ENCODE measurements at places on chromosomes 11 and 22.

DNA sequence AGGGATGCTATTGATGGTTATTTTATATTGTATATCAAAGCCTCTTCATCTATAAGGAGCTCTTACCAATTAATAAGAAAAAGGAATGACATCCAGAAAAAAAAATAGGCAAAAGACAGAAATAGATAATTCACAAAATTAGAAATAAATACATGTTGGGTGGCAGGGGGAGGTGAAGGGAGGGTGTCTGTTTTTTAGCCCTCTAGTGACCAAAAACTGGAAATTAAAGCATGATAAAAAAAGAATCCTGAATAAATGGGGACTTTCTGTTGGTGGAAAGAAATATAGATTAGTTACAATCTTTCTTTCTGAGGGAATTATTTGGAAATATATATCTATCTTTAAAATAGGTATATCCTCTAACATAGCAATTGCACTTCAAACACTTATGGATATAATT is 42.0 kb upstream of the TTC36 start:
- DNase-seq = peak; percentile 15

- DNase-seq = no peak
Observed at GRCh38 chr11:116466801-116467200, 306.0 kb downstream of the BUD13 start.

- no peak for DNase-seq
Observed at GRCh38 chr11:131923309-131923708, 552.9 kb downstream of the NTM start.

- DNase-seq = peak; percentile 43
Observed at GRCh38 chr22:45997077-45997776, 20.3 kb upstream of the WNT7B start.

GRCh38 chr11:1762537-1763302 is 1.0 kb downstream of the CTSD start:
- DNase-seq = peak; percentile 70

- peak; percentile 56 for DNase-seq
Observed at GRCh38 chr22:43109921-43110443, 568 bp upstream of the BIK start.

- DNase-seq = peak; percentile 53
Observed at GRCh38 chr11:91435694-91436395, 788.8 kb upstream of the FAT3 start.

- DNase-seq = no peak
Observed at GRCh38 chr11:13450832-13451397, 12.1 kb downstream of the BTBD10 start.

DNA sequence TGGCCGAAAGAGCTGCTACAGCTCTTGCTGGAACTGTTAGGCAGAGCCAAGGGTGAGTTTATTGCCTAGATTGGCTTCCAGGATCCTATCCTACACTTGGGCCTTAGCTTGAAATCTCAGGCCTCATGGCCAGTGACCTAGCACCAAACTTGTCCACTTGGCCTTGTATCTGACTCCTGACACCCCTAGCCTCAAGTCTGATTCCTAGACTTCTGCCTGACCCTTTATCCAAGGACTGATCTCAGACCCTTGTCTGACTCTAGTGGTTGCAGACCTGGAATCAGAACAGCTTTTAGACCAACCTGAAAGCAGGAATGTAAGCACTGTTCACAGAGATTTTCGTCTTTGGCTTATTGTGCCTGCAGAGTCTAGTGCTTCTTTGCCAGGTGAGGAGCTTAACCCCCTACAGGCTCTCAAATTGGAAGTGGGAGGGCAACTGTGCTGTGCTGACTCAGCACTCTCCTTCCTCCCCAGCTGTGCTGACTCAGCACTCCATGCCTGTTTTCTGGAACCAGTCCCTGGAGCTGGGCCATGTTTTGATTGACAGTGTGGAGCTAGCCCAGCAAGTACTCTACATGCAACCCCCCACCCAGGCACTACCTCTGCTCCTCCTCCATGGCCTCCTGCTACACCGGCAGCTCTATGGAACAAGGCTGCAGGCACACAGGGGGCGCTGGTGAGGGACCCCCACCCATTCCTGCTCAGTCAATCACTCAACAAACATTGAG is 35.1 kb downstream of the RRP8 start:
- DNase-seq = peak; percentile 35

DNA sequence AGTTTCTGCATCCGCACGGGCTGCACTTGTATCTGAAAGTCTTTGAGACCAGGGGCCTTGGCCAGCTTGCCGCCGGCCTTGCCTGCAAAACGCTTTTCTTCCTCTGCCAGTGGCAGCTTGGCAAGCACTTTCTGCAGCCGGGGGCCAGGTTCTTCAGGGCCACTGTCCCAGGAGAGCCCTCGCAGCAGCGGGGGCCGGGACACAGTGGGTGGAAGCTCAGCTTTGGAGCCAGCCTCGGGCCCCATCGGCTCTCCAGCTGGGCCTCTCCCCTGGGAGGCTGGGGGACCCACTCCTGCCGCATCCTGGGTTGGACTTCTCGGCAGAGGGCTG is 57.5 kb upstream of the LYVE1 start:
- DNase-seq = no peak

GRCh38 chr11:11316651-11317230 is 36.3 kb downstream of the CSNK2A3 start:
- no peak for DNase-seq

GRCh38 chr22:31893460-31893859 is 50.9 kb upstream of the YWHAH start:
- DNase-seq = peak; percentile 0

Data from DMS53 (cell line).